ENCODE measurements at places on chromosomes 1 and 21. TPM values are rescaled to one million over a fixed set of nuclear protein-coding genes. Genes with fewer than 3 reads are reported as not detected.

The FCRL4 gene
- total RNA-seq: not detected

The LRRC39 gene
- 4.0 TPM for total RNA-seq

The C1orf115 gene
- 11.1 TPM for total RNA-seq

The POGK gene
- total RNA-seq: 37.9 TPM
